Hepatocyte (in vitro differentiated cells): ENCODE measurements at places on chromosomes 1 and 21. TPM values are rescaled to one million over a fixed set of nuclear protein-coding genes. Genes with fewer than 3 reads are reported as not detected.

LRRC7 gene
- polyA plus RNA-seq, result 0.94 and 0.99 TPM in 2 replicates

CAMK1G gene
- polyA plus RNA-seq, result 0.85 and 1.2 TPM in 2 replicates

CASQ1 gene
- polyA plus RNA-seq, result 0.51 and 0.57 TPM in 2 replicates

LCE2A gene
- polyA plus RNA-seq, result not detected in 2 replicates

PGLYRP3 gene
- polyA plus RNA-seq, result not detected in 2 replicates

- DNase-seq, result peak; percentile 88
Observed at GRCh38 chr1:204450461-204451257, 39.0 kb upstream of the PPP1R15B start.

GRCh38 chr1:109978761-109979488, 5.6 kb upstream of the AHCYL1 start:
- DNase-seq, result no peak

- no peak for DNase-seq
Observed at GRCh38 chr1:28804071-28804470, 7.9 kb upstream of the OPRD1 start.

- no peak for DNase-seq
Observed at GRCh38 chr1:81878538-81878937, 77.8 kb downstream of the ADGRL2 start.

DNA sequence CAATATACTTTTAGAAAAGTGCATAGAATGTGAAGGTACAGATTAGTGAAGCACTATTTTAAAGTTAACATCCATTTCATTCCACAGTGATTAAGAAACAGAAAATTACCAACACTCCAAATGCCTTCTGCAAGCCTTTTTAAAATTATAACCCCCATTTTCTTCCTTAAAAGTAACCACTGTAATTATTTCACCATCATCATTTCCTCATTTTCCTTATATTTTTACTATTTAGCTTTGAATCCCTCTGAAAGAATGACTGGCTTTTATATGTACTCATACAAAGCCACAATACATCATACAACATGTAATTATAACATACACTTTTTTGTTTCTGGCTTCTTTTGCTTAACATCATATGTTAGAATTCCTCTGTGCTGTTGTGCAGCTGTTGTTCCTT, 6.5 kb upstream of the NEGR1 start:
- no peak for DNase-seq

GRCh38 chr21:32119811-32120210, 159.0 kb downstream of the MIS18A start:
- DNase-seq, result no peak

GRCh38 chr1:242827538-242827937, 303.0 kb upstream of the PLD5 start:
- peak; percentile 19 for DNase-seq

DNA sequence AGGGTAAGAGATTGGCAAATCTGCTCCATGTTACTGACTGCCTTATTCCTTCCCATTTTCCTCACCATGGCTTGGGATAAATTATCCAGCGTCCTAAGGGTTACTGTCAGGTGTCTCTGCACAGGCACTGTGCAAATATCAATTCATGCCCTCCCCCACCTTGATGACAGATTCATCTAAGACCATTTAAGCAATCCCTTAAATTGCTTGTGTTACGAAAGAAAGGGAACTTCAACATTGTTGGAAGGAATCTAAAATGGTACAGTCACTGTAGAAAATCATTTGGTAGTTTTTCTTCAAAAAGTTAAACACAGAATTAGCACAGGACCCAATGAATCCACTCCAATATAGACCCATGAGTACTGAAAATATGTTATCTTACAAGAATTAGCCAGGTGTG, 17.6 kb upstream of the MTARC2 start:
- no peak for DNase-seq

GRCh38 chr1:18010408-18010807, 97.2 kb upstream of the IGSF21 start:
- DNase-seq, result no peak

- DNase-seq, result no peak
Observed at GRCh38 chr1:6401673-6402072, 8.1 kb upstream of the ACOT7 start.

DNA sequence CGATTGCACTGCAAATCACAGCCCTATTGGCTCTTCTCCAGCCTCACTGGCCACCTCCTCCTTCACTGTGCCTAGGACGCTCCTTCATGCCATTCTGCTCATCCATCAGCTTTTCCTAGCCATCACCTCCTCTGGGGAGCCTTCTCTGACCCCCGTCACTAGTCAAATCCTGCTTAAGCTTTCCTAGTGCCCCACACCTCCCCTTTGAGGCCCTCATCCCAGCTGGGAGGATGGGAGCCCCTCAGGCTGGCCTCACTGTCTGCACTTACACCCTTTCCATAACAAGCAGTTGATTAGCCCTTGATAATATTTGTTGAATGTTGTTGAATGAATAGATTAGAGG, 50.7 kb downstream of the KLHDC7A start:
- no peak for DNase-seq
